Activated gamma-delta T cell treated with anti-CD3 and anti-CD28 coated beads, Interleukin-2, amount 50 U/mL, for 16 hours (primary cell): ENCODE measurements at places on chromosomes 16 and 17.

GRCh38 chr17:81712468-81713003 lies 452 bp downstream of the SLC25A10 start:
- DNase-seq: no peak

GRCh38 chr17:67246653-67247415 lies 1.8 kb upstream of the HELZ start:
- DNase-seq: peak; percentile 43

- no peak for DNase-seq
Observed at GRCh38 chr17:40335620-40336019, 26.6 kb downstream of the RARA start.

DNA sequence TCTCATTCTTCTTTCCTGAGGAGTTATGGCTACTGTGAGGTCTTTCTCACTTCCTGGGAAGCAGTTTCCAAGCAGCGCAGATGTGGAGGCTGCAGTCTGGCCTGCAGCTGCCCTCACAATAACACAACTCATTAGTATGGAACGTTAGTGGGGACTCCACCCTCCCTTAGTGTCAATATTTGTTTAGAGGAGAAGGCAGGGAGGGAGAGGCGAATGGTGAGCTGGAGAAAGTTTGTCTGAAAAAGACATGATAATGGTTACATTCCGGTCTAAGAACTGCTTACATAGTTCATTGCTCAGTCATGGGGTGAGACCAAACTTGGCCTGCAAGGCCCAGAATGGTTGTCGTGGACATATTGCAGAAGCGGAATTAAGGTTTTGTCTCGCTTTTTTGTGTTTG lies 170.2 kb downstream of the HS3ST3B1 start:
- DNase-seq: no peak

GRCh38 chr17:79109584-79109983 lies 35.0 kb downstream of the ENGASE start:
- DNase-seq: no peak

- DNase-seq: no peak
Observed at GRCh38 chr16:11256661-11257130, 692 bp upstream of the SOCS1 start.

- DNase-seq: no peak
Observed at GRCh38 chr17:67836205-67836987, 11.1 kb downstream of the BPTF start.

- DNase-seq: no peak
Observed at GRCh38 chr16:30619202-30619601, 9.0 kb upstream of the ZNF689 start.

DNA sequence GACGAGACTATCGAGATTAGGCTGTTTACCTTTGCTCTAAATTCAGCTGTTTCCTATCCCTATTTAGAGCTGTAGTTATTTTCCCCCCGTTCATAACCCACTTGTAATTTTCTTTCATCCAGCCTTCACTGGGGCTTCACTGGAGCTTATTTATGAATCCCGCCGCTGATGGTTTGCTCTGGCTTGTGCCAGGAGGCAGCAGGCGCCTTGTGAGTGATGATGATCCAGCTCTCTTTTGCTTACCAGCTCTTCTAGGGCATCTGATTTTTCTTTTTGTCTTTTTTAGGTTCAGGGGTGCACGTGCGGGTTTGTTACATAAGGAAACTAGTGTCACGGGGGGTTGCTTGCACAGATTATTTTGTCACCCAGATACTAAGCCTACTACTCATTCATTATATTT lies 37.4 kb upstream of the CDH13 start:
- no peak for DNase-seq

GRCh38 chr17:57311281-57312216 lies 55.2 kb downstream of the MSI2 start:
- DNase-seq: no peak

DNA sequence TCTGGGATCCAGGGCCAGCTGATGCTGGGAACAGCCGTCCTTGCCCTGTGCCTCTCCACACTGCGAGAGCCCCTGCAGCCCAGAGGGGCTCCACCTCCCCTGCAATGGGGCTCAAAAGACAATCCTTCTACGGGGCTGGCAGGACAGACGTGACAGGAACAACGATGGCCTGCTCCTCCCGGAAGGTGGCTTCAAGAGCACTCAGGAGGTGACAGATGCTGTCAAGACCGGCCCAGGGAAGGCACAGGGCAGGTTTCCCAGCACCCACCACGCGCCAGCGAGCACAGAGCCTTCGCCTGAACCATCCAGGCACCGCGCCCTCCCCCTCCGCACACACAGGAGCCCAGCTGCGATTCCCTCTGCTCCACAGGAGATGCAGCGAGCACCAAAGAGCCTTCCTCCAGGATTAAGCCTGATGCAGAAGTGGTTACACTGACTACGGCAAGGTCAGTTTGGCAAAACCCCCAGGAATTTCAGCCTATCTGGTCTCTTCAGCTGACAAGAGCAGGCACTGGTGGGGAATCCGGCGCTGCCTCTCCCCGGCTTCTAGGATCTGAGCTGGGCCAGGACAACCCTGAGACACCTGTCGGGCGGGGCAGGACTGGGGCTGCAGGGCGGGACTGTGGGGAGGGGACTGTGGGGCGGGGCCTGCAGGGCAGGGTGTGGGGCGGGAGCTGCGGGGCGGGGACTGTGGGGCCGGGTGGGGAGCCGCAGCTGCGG lies 103.4 kb downstream of the ZNF778 start:
- no peak for DNase-seq

GRCh38 chr17:27634026-27634335 lies 3.0 kb downstream of the LGALS9 start:
- DNase-seq: no peak

DNA sequence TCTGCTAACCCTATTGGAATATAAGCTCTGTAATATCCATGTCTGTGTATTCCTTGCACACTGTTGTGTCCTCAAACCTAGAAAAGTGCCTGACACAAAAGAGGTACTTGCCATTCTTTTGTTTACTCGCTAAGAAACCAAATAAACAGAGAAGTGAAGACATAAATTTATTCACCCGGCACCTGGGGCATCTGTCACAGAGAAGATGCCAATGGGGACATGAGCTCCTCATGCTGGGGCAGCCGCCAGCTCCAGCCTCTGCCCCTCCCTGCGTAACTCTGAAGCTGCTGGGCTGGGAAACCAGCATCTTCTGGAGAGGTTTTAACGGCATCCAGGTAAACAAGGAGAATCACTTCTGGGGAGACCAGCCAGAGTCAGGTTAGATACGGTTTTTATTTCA lies 15.1 kb upstream of the CDRT4 start:
- DNase-seq: no peak

DNA sequence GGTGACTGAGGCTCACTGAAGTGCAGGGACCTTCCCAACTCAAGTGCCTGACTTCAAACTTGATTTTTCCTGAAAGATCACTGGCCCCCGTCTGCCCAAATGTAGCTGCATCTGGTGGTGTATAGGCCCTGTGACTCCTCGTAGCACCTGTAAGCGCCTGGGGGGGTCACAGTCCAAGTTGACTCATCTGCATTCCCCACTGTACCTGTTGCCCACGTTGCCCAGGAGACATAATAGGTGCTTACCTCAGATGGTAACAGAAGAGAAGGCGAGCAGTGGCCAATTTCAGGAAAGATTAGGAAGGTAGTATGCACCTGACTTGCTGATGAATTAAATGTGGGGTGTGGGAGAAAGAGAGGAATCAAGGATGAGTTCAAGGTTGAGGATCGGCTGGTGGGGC lies 44.1 kb upstream of the EMP2 start:
- no peak for DNase-seq

- no peak for DNase-seq
Observed at GRCh38 chr17:45820052-45820780, 24.5 kb upstream of the SPPL2C start.

- DNase-seq: no peak
Observed at GRCh38 chr17:17239832-17240231, 2.9 kb upstream of the FLCN start.

- DNase-seq: no peak
Observed at GRCh38 chr17:75205793-75206163, 299 bp downstream of the NUP85 start.

DNA sequence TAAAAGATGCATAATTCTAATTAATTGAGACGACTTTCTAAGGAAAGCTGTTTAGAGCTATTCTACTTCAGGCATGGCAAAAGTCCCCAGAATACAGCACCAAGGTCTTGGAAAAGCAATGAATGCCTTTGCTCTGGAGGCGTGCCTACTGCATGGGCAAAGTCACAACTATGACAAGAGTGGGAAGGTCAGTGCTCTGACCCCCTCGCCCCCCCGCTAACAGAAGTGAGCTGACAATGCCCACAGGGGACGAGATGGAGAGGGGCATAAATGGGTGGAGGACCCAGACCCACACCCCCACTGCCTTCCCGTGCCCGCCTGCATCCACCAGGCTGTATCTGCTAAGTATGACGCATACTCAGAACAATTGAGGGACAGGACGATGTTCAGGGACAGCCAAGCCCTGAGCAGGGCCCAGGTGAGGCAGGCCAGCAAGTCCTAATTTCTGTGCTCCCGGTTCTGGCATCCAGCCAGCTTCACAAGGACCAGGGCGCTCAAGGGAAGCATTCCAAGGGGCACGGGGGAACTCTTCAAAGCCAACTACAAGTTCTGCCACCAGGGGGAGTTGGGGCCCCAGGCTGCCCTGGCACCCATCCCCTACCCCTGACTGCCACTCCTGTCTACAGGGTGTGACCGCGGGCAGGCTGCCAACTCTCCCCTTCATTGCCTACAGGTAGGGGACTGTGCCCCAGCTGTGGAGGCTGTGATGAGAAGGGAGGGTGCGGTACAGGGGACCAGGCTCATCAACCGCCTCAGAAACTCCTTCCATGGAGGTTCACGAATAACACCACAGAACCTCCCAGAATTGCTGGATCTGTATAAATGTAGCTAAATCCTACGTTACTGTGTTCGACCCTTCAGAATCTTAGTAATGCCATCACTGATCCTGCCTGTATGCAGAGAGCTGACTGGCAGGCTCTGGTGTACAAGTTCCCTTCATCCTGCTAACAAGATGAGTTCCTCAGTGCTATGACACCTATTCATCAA lies 20.8 kb downstream of the NPRL3 start:
- peak; percentile 44 for DNase-seq
